ENCODE measurements at places on chromosomes 2 and 18.
A peak's percentile ranks its signal among the peaks of the same experiment; 100 is the strongest.

GRCh38 chr2:26330604-26331003, 15.3 kb upstream of the SELENOI start:
- no peak for DNase-seq

GRCh38 chr2:241255542-241256167, 59.8 kb downstream of the HDLBP start:
- no peak for DNase-seq

- no peak for DNase-seq
Measured at GRCh38 chr2:121282800-121283385, 2.1 kb downstream of the TFCP2L1 start.

- no peak for DNase-seq
Measured at GRCh38 chr2:114022360-114023085, 132.6 kb downstream of the ACTR3 start.

- DNase-seq: no peak
Measured at GRCh38 chr2:199230091-199230490, 227.6 kb downstream of the SATB2 start.

DNA sequence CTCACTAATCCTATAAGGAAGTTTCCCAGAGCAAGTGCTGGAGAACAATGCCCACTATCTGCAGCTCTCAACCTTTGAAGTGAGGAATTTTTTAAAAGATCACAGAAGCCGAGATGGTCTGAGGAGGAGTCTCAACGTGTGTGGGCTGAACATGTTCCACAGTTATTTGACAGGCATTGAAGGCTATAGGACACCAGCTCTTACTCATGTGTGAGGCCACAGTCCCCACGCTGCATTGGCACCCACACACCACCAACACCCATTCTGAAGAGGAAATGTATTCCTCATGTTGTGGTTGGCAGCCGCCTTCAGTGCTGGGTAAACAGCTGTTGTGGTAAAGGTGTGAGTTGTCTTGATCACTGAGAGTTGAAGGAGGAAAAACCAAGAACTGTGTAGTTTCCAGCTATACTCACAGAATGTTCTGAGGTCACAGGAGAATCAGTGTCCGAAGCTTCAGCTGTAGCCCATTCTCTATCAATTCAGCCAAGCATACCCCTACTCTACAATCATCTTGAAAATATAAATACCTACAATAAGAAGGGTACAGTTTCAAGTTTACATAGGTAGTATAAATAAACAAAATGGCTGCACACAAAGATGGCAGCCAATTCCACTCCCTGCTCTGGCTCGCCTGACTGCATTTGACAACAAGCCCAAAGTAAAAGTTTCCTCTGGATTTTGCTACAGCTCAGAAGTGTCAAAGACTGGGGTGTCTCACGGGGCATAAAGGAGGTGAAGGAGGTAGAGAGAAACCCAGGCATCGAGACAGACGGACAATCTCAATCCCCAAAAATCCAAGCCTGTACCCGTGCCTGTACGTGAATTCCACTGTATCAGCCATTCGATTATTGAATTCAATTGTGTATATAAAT, 12.1 kb downstream of the CD226 start:
- DNase-seq: peak; percentile 55

- peak; percentile 30 for DNase-seq
Measured at GRCh38 chr2:20200697-20201555, 24.0 kb downstream of the SDC1 start.

GRCh38 chr2:149115781-149116180, 77.3 kb downstream of the LYPD6B start:
- DNase-seq: no peak

DNA sequence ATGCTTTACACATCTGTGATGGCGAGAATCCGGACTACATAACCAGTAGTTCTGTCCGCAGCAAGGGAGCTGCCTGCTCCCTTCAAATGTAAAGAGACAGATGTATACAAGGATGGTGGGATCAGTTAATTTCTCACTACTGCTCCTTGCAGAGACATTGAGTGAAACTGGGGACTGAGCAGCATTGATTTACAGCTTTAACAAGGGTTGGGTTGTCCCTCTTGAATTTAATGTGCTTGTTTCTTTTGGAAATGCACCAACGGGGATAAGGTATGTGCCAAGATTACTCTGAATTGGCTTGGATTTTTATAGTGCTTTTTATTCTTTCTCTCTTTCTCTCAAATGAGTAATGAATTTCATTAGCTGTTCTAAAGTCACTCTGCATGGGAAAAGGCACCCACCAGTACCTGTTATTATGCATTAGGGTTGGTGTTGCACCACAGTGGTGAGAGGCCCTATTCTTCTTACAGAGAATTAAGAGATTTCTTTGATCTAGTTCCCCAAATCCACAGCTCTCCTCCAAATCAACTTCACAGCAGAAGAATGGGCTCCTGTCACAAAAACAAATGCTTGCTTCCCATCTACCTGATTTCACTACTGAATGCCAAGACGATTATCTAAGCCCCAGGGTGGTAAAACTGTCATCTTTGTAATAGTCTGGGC, 107.6 kb downstream of the DOCK10 start:
- DNase-seq: no peak

DNA sequence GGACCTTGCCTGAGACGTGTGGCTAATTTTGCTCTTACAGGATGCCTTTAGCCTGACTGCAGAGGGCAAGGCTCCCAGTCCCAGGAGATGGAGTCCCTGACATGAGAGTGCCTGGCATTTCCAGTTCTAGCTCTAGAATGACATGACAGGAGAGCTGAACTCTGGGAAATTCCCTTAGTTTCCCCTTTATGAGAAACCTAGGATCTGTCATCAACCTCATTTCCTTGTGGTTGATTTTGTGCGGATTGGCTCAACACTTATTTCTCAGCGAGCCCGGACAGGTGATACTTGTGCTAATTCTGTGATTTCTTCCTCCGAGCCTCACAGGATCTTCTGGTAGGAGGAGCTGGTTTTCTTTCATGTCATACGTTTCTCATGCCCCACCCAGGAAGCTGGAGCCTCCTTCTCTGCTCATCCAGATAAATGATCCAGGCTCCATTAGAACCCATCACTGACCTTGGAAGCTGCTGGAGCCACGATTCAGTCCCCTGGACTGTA, at the start of gene IL36G:
Gene IL36G (plus strand): TSS at position 448 of the 498 bp plus-strand sequence. CDS start 633 bp downstream, outside the sequence.
- DNase-seq: no peak

DNA sequence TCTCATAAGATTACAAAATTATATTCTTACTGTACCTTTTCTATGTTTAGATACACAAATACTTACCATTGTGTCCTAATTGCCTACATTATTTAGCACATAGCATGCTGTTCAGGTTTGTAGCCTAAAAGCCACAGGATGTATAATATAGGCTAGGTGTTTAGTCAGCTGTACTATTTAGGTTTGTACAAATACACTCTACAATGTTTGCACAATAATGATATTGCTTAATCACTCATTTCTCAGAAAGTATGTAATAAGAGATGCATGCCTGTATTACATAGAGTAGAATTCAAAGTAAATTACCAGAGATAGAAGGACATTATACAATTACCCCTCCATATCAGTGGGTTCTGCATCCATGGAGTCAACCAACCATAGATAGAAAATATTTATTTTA, 201.1 kb upstream of the COL3A1 start:
- no peak for DNase-seq

DNA sequence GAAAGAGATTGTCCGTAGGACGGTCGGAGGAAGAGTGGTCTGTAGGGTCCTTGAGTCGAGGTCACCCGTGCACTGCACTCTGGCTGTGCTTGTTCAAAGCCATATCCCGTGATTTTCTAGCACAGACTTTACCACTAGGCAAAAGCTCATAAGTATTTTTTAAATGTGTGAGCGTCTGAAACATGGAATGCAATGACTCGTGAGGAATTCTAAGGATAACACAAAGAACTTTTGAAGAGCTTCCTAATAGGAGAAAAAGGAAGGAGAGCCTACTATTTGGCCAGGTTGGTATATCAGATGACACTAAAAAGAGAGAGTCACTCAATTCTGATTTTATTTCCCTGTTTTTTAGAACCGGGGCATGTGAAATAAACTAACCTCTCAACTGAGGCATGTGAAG, 68.3 kb downstream of the CD28 start:
- DNase-seq: no peak

DNA sequence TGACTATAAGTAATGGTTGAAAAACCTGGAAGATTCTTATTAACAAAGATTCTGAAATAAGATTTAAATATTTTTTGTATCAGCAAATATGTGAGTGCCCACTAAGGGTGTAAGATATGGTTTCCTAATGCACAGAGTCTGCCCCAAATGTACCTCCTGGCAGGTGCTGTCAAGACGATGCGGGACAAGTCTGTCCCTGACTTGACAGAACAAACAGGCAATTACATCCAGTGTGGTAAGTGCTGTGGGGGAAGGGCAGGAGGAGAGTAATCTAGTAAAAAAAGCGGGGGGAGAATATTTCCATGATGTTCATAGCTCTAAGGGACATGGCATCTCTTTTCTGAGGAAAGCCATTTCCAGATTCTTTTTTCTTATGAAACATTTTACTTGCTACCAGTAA, 127.5 kb downstream of the COL4A4 start:
- DNase-seq: no peak

DNA sequence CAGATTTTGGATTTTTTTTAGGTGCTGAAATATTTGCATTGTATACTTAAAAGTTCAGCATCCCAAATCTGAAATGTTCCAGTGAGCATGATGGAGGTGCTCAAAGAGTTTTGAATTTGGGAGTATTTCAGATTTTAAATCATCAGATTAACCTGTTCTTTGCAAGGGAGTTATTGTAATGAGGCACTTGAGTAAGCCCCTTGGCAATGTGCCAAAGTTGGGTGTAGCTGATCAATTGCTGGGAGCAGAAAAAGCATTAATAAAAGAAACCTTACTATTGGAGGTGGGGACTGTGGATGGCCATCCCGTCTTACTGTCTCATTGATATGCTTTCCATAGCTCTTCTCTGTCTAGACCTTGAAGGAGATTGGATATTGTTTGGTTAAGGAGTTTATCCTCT, 28.3 kb downstream of the MALT1 start:
- DNase-seq: no peak

GRCh38 chr2:71277536-71278103, 50.7 kb upstream of the PAIP2B start:
- peak; percentile 81 for DNase-seq

- no peak for DNase-seq
Measured at GRCh38 chr2:9717886-9718451, 87.2 kb upstream of the YWHAQ start.

DNA sequence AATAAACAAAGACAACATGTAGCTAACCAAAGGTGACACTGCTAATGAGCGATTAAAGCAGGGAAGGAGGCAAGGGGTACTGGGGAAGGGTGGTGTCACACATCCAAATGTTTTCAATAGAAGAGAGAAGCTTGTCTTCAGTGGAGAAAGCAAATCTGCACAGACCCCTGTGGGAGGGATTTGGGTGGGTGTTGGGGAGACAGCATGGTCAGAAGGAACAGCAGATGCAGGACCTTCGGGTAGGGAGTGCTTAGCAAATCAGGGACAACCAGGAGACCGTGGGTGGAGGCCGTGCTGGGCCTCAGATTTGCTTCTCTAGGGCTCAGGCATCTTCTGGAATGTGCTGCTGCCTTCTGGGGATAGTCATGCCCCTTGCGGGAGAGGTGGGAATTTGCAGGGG, 185.3 kb upstream of the RAB6C start:
- no peak for DNase-seq

DNA sequence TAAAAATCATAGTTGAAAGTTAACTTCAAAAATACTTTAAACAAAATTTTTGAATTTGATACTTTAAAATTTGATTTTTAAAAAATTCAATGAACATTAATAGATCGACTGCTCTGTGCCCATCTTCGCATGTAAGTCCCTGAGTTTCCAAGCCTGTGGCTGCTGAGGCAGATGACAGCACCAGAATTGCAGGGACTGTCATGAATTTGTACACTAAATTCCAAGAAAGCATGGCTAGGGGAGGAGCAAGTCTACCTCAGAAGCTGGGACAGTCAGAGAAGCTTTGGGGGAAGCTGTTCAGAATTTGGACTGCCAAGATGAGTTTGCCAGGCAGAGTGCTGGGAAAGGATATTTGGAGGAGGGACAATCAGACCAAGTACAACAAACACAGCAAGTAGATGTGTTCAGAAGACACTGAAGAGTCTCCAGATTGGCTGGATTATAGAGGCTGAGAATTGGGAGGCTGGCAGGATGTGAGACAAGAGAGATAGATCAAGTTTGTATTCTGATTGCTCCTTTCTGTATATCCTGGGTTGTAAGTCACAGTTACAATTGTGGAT, 79.0 kb downstream of the ASXL3 start:
- DNase-seq: no peak

DNA sequence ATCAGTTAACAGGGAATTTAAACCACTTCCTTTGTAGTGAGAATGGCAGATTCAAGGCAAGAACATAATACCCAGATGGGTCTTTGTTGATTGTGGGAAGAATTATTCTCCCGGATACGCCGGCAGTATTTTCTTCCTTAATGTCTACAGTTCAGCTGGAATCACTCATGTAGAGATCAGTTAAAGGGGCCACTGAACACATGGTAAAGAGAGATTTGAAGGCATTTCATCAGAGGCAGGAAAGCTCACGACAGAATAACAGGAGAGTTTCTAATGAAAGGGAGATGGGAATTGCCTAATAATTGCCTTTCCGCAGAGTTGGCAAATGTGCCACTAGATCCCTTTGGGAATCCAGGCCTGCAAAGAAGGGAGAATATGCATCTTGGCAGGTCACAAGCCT, 327.7 kb upstream of the ZNF804A start:
- DNase-seq: no peak

DNA sequence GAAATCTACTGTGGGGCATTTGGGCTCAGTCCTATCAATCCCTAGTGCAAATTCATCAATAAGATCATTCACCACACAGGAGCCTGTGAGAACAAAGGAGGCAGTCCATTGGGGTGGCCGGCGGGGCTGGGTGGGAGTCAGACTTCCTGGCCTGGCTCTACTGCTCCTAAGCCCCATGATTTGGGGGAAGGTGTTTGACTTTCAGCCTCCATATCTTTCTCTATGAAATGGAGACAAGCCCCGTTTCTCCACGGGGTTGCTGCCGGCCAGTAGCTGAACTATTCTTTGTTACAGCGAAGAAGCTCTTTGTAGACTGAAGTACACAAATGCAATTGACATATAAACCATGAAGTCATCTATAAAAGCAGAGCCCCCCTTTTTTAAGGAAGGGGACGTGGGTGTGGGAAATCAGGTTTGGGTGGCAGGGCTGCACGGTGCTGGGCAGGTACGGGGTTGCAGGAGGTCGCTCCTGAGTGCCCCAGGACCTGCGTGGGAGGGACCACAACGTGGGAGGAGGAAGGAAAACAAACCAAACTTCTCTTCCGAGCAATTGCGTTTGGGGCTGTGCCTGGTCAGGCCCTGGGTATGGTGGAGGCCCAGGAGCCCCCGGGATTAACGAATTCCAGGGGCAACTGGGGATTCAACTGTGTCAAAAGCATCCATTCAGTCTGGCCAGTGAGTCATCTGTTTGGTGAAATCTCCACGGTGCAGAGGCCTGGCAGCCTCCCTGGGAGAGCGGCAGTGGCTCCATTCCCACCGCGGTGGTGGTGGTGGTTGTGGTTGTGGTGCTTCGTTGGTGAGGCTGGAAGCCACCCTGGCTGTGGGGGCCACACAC, 18.2 kb downstream of the FBLN7 start:
- DNase-seq: peak; percentile 26

GRCh38 chr2:205610437-205610836, 71.9 kb upstream of the NRP2 start:
- no peak for DNase-seq

All from right cardiac atrium (tissue), 5 donors.